Mesenteric fat pad (tissue), 1 donor: ENCODE measurements at places on chromosomes 6 and 20.

DNA sequence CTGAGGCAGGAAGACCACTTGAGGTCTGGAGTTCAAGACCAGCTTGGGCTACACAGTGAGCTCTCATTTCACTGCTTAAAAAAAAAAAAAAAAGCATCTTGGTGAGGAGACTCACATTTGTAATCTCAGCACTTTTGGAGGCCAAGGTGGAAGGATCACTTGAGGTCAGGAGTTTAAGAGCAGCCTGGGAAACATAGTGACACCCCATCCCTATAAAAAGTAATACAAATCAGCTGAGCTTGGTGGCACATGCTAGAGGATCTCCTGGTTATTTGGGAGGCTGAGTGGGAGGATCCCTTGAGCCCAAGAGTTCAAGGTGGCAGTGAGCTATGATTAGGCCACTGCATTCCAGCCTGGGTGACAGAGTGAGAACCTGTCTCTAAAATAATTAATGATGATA is 29.4 kb upstream of the SYNCRIP start:
- DNase-seq: no peak

DNA sequence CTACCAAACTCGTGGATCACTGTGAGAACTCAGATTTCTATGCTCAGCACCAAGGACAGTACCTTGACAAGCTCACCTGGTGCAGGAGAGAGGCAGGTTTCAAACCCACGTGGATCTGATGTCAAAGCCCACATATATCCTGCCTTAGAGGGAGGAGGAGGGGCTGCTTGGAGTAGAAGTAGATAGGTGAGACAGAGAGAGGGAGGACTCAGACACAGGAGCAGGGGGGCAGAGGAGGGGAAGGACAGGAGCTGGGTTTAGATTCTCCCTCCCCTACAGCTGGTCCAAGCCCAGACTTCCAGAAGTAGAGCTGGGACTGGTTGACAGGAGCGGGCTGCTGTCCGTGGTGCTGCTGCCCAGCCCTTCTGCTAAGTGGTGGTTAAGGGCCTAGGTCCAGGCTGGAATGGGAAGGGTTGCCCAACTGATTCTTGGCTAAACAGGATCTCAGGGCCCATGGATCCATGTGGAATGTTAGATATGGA is 77.5 kb downstream of the CDH22 start:
- DNase-seq: no peak

DNA sequence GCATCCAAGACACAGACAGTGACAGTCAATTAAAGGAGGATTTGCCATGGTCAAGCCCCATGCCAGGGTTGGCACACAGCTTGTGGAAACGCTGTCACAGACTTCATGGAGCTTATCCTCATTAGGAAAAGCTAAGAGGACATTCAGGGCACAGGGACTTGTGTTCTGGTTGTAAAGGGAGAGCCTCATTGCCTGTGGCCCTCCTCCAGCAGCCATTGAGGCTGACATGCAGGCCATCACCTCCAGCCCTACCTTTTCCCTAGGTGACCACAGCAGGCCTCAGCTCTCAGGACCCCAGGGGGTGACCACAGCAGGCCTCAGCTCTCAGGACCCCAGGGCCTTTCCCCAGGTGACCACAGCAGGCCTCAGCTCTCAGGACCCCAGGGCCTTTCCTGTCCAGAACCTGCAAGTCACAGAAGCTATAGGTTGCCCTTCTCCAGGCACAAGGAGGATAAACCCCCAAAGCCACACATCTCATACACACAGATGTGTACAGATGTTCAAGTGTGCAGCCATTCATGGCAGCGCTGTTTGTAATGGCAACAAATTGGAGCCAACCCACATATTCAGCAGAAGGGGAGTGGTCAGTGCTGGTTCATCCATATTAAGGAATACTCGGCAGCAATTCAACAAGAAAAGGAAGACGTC is 26.1 kb downstream of the DUSP22 start:
- peak; percentile 73 for DNase-seq

DNA sequence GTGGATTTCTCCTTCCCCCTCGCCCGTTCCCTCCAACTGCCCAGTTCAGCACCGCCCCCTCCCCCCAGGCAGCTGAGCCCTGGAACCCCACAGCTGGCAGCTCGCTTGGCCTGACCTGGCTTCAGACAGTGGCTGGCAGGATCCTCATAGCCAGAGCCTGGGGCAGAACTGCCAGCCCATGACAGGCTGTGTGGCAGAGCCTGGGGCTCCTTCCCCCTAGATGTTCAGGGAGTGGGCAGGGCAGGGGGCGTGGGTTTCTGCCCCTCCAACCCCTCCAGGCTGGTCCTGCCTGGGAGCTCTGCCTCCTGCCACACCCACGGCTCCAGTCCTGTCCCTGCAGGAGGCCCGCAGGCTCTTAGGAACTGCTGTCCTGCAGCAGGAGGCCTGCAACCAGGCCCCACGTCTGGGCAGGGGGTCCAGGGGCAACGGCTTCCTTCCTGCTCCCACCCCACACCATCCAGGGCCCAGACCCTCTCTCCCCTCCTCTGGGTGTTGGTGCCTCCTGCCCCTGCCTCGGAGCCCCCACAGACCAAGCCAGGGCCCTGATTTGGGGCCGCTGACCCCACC is 9.6 kb upstream of the KCNQ2 start:
- no peak for DNase-seq

GRCh38 chr6:125231133-125231532 is 70.6 kb downstream of the HDDC2 start:
- DNase-seq: no peak

GRCh38 chr20:19976595-19977372 is 40.4 kb upstream of the NAA20 start:
- no peak for DNase-seq

DNA sequence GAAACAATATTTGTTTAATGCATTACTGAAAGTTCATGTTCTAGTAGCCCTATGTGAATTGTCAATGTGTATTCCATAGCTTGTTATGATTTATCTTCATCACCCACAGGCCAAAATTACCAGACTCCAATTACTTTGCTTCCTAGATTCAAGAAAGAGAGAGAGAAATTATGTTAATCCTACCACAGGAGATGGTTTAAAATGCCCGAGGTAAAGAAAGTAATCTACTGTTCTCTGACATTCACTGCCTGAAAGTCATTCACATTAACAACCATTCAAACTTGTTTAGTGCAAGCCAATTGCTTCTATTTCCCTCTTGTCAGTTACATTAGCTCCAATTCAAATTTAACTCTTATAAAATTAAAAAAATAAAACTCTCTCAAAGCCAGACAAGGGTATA is 260.4 kb upstream of the THEMIS start:
- no peak for DNase-seq

GRCh38 chr20:9994676-9995075 is 40.1 kb upstream of the ANKEF1 start:
- DNase-seq: no peak

GRCh38 chr6:138188278-138188941 is 26.7 kb downstream of the ARFGEF3 start:
- DNase-seq: no peak

DNA sequence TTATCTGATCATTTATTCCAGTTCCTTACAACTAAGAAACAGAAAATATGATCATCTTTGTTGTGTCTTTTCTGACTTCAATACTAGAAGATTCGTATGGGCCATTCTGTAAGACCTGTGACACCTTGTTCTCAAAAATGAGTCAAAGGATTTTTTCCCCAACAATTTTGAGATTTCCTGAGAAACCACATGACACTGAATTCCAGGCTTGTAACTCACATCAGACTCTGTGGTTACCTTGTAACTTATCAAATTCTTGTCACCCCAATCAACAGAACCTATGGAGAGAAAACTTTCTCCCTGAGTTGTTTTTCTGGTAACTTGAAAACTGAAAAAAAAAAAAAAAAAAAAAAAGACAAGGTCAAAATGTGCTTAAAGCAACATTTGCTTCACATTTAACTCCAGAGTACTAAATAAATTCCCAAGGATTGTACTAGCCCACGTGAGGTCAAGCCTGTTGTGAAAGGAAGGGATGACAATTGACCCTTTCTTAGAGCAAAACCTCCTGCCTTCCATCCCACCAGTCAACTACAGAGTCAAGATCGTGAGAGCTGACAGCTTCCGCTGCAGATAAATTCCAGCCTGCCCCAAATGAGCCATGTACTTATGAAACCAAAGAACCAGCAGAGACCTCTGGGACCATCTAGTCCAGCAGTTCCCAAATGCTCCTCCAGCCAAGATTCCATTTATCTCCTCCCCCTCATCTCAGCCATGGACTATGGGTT is 140.3 kb downstream of the TBX18 start:
- no peak for DNase-seq

DNA sequence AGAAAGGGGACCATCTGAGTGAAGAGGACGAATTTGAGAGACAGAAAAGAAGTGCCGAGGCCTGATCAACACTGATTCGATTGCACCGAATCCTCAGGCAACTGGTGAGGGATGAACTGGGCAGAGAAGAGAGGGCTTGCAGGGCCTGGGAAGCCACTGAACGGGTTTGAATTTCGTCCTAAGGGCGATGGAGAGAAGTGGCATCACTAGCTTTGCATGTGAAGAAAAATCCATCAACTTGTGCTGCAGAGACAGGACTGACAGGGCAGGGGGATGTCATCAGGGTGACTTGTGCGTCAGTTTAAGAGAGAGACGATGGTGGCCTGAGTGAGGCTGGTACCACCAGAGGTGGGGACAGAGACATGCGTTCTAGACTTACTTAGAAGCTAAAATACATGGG is 73.7 kb upstream of the SLC22A23 start:
- no peak for DNase-seq

GRCh38 chr6:34074064-34074742 is 71.7 kb downstream of the GRM4 start:
- DNase-seq: no peak

DNA sequence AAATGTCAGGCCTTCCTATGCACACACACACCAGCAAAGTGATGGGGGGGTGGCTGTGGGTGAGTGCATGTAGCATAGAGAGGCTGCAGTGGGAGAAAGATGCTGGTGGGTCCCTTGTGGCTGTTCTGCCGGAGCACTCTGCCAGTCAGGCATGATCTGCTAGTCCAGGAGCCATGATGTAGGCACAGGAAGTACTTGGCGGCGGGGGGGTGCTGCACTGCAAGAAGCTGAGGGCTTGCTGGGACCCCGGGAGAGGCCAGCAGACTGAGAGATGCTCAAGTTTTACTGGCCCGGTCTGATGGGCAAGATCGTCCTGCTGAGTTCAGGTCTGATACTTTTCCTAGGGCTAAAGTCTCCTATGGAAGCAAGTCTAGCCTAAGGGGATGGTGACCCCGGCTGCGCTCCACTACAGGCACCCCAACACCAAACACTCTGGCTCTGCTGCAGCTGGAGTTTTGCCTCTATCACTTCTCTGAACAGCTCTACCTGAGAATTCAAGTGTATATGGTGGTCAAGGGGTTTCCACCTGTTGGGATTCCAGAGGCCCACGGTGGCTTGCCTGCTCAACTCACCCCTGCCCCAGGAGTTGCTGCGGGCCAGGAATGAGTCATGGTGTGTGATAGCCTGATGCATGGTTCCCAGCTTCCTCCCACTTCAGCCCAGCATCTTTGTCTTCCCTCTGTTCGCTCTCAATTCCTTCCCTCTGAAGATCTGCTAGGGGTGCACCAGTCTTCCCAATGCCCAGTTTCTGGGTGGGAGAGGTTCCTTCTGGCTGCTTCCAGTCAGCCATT is 971.8 kb upstream of the ADGRB3 start:
- no peak for DNase-seq

GRCh38 chr20:60043435-60043834 is 85.2 kb downstream of the CDH26 start:
- no peak for DNase-seq

GRCh38 chr20:59575653-59576052 is 28.7 kb upstream of the PHACTR3 start:
- DNase-seq: peak; percentile 59

DNA sequence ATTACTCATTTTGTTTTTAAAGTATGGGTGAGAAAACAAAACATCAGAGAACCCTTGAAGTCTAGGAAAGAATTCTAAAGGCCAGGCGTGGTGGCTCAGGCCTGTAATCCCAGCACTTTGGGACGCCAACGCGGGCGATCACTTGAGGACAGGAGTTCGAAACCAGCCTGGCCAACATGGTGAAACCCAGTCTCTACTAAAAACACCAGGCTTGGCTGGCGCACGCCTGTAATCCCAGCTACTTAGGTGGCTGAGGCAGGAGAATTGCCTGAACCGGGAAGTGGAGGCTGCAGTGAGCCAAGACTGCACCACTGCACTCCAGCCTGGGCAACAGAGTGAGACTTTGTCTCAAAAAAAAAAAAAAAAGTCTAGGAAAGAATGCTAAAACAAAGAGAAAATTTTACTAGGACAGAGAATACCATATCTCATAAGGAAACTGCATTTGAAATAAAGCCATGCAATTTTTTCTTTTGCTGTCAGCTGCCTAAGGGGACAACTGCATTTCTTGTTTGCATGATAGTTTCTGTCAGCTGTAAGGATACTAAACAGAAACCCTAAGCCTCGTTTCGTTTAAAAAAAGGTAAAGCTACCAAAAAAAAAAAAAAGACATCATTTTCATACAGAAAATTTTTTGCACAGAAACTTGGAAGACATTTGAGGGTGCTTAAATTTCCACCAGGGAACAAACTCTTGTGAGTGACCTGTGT is 32.1 kb downstream of the SMLR1 start:
- DNase-seq: no peak

GRCh38 chr20:49490689-49491088 is 8.2 kb upstream of the KCNB1 start:
- DNase-seq: no peak

- DNase-seq: no peak
Observed at GRCh38 chr6:116562614-116563013, 8.7 kb upstream of the RWDD1 start.

DNA sequence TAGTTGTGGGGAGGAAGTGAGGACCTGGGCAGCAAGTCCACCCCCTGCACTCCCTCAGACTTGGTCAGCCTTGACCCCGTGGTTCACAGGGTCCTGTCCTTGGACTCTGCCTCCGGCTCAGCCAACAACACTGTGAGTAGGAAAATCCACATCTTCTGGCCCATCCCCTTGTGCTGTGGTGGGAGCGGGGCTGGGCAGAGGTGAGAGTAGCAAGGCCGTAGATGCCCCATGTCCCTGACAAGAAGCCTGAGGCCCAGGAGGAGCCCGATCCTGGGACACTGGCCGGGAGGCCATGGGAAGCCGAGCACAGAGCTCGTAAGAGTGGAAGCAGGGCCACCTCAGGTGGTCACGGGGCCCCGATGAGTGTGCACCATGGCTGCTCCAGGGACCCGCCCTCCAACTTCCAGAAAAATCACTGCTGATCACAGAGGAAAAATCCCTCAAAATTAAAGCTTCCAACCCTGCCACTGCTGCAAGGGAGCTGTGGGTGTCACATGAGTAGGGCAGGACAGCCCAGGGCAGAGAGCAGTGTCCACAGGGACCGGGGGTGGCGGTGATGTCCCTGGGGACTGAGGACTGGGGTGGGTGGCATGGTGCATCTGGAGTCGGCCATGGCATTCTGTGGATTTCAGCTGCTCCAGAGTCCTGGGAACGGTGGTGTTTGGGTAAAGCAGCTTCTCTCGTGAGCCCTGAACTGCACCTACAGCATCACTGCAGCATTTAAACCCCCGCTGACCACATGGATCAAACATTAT is 189.4 kb downstream of the DLL1 start:
- DNase-seq: peak; percentile 79
